ENCODE measurements at places on chromosomes 11 and 22.

- DNase-seq: no peak
Measured at GRCh38 chr11:130774703-130775102, 141.6 kb downstream of the SNX19 start.

GRCh38 chr22:44782363-44782963 is 30.1 kb downstream of the ARHGAP8 start:
- DNase-seq: no peak

DNA sequence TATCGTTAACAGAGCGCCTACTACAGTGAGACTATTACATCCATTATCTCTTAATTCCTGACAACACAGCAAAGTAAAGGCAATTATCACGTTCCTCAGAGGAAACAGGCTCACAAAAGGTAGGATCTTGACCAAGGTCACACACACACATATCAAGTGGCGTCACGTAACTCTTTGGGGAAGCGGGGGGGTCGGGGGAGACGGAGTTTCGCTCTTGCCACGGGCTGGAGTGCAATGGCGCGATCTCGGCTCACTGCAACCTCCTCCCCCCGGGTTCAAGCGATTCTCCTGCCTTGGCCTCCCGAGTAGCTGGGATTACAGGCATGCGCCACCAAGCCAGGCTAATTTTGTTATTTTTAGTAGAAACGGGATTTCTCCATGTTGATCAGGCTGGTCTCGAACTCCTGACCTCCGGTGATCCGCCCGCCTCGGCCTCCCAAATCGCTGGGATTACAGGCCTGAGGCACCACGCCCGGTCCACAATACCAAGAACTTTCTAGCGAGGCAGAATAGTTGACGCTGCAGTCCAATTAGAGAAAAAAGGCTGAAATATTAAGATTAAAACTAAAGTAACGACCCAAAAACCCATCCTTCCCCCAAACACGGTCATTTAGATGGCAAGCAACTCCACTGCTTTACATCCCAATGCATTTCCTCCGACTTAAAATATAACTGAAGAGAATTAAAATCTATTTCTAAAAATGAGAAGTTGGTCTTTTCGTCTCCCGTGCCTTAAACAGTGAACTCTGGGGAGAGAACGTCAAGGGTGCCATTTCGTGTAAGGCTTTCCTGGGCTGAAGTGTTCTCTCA is 1.2 kb downstream of the DDX17 start:
- DNase-seq: no peak

DNA sequence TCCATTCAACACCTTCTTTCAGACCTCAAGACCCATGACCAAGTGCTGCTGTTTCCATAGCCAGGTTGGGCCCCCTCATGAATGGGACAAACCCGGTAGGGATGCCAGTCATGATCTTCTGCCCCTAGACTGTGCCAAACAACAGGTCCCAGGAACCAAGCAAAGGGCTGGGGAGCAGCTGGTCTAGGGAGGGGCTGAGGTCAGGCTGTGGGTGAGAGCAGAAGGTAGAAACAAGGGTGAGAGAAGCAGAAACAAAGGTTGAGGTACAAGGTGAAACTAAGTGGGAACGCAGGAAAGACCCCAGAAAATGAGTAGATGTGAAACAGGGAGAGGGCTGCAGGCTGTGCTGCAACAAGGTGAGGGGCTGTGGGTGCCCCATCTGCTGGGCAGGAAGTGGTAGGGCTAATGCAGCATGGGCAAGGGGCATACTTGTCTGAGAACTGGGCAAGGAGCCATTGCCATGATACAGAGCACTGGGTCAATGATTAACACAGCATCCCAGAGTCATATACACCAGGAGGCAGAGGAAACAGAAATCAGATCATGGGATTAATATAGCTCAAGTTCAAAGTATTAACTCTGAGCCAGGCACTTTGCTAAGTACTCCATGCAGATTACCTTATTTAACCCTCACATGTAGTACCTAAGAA is 45.9 kb downstream of the SLC1A2 start:
- peak; percentile 89 for DNase-seq

GRCh38 chr11:130868721-130869390 is 47.4 kb downstream of the SNX19 start:
- no peak for DNase-seq

DNA sequence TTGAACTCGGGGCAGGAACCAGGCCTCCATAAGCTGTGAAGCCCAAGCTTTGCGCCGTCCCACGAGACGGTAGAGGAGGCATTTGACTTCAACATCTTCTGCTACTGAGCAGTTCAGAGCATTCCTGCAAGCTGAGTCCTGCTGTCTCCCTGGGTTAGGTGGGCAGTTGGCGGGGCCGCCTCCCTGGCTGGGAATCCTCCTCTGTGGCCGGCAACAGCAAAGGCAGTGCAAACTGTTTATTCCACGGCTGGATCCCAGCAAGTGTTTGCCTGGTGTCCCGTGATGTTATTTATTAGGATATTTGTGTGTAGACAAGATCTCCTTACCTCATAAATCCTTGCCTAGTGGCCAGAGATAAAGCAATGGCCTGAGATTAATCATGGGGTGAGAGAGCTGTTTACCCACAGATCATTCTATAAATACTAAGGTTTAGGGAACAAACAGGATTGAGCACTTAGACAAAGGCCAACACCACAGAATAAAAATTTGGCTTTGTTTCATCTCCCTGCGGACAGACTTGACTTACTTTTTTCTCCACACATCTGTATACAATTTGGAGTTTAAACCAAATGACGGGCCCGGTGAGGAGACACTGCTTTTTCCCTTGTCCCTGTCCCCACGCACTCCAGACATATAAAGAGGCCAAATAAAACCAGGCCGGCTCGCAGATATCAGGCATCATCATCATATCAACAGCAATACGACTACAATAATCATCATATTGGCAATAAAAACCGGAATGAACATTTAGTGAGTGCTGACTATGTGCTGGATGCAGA is 63.4 kb downstream of the NAT10 start:
- no peak for DNase-seq

DNA sequence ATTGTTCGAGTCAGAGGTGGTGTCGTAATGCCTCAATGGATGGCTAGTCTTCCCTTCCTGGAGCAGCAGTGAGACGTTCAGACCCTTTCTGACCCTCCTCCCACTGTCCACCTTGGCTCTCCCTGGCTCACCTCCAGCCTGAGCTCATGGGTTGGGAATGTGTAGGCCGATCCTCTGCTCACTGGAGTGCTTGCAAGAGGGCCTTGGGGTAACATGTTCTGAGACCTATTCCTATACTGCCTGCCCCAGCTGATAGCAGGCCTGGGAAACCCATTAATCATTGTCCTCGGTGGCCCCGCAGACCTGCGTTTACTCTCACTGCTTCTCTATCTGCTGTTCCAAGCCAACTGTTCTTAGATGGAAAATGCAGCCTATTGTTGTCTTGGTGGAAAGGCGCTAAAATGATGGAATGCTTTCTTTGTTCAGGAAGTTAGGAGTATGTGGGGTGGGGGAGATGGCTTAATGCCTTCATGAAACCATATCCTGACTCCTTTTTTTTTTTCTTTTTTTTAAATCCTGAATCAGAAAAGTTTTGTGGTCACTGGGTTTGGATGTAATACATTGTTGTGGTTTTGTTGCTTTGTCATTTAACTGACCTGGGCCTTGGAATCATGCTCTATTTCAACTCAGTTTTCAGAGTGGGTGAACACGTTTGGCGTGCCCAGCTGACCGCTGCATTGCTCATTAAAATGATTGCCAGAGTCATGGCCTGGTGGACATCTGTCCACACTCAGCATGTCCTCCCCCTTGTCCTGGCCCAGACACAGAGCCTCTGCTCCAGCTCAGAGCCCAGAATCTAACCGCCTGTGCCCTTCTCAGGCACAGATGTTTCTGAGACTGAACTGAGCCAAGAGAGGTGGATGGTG is 72.5 kb downstream of the MICAL2 start:
- DNase-seq: peak; percentile 100

DNA sequence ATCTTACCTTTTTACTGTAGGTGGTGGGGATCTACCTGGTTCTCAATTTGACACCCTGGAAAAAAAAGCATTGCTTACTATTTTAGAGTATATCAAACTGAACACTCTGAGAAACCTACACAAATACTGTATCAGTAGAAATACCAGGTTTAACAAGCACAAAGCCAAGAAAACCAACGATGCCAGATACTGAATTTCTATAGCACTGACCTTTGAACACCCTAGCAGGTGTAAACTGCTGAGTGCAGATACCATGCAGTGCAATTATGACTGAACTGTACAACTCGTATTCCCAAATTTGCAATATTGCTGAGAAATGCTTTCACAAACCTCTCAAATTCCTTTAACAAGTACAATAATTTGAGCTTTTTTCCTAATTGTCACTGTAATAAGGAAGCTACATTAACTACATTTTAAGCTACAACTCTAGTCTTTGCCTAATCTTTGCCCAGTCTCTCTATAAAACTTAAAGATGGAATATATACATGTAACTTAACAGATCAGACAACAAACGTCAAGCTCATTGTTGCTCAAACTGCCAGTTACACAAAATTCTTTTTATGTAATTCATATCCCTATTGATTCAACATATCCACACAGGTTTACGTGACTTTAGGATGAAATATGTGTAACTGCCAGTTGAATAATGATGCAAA is 8.9 kb downstream of the TAF1D start:
- DNase-seq: no peak

GRCh38 chr11:36230779-36231699 is 58.2 kb downstream of the COMMD9 start:
- no peak for DNase-seq

DNA sequence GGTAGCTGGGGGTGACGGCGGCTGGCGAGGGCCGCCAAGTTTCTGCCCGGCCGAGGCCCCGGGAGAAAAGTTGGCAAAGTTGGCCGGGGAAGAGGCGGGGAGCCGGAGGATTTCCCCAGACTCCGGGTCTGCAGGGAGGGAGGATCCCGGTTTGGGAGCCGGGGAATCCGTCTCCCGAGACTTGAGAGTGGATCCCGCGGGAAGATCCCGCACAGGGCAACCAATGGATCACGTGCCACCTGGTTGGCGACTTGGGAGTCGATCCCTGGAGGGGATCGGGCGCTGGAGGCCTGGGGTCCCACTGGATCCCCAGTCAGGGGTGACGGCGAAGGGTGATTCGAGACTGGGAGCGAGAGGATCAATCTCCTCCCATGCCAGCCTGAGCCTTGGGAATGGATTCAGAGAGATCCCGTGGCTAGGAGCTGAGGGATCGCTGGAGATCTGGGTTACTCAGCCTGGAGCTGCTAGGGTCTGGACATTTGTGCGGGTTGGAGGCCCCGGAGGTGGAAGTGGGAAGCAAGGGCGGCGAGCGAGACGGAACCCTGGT is 394 bp downstream of the KIAA1671 start:
- DNase-seq: peak; percentile 67

DNA sequence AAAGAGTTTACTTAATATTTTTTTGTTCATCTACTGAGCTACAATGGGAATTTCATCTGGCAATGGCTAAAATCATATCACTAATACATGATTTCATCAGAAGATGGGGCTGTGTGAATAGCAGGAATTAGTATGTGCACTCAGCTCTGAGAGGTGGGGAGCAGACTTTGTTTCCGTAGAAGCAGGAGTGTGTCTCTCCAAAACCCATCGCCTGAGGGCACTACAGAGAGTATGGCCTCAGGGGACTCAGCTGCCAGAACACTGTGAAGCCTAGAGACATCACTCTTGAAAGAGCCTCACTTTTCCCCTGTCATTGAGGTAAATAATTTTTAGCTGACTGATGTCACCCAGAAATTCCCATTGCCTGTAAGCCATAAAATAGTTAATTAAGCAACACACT is 261.4 kb upstream of the ISX start:
- no peak for DNase-seq

GRCh38 chr11:60240662-60241061 is 2.3 kb downstream of the MS4A4E start:
- DNase-seq: no peak

- DNase-seq: no peak
Measured at GRCh38 chr11:134374891-134375550, 37.0 kb downstream of the B3GAT1 start.

GRCh38 chr11:44950625-44951476 is at the start of gene TP53I11:
Gene TP53I11 (minus strand): TSS chr11:44950883. CDS start chr11:44938335, 12,548 bp downstream.
- DNase-seq: no peak

DNA sequence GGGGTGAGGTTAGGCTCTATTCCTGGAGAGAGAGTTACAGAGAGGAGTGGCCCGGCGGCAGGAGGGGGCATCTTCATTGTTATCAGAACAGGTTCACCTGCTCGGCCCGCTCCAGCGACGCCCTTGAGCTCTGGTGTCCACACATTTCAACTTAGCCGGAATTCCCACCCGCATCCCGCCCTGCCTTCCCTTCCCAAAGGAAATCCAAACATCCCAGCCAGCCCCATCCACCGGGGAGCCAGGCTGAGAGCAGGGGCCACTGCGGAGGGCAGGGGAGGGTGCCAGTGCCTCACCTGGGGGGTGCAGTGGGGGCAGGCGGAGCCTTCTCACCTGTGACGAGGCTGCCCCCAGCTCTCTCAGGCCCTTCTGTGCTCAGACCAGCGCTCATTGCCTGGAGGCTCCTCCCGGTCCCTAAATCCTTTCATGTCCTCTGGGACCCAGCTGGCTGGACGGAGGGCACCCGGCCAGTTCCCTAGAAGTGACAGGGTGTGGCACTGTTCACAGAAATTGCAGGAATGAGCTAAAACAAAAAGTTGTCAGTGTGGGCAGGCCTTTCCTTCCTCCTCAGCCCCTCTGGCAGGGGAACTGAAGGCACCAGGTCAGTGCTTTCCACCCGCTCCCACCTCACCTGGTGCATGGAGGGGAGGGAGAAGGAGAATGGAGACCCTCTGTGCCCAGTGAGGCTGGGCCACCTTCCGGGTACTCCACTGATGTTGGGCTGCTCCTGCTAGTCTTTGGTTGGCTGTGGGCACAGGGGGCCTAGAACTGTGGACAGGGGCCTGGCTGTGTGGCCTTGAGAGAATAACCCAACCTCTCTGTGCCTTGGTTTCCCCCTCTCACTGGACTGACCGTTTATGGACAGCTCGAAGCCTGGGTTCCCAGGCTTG is 2.2 kb upstream of the MRGPRG start:
- DNase-seq: no peak

GRCh38 chr11:11608783-11609232 is 13.0 kb downstream of the GALNT18 start:
- DNase-seq: peak; percentile 59

GRCh38 chr11:111528557-111528956 is 12.0 kb upstream of the LAYN start:
- DNase-seq: no peak

- no peak for DNase-seq
Measured at GRCh38 chr22:39738746-39739145, 154.8 kb downstream of the ENTHD1 start.

DNA sequence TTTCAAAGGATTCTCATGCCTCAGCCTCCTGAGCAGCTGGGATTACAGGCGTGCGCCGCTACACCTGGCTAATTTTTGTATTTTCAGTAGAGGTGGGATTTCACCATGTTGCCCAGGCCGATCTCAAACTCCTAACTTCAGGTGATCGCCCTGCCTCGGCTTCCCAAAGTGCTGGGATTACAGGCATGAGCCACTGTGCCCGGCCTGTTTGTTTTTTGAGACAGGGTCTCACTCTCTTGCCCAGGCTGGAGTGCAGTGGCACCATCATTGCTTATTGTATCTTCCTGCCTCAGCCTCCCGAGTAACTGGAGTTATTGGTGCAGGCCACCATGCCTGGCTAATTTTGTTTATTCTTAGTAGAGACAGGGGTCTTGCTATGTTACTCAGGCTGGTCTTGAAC is 8.1 kb downstream of the FADS2 start:
- DNase-seq: no peak
